ENCODE measurements at places on chromosomes 12 and 14.

DNA sequence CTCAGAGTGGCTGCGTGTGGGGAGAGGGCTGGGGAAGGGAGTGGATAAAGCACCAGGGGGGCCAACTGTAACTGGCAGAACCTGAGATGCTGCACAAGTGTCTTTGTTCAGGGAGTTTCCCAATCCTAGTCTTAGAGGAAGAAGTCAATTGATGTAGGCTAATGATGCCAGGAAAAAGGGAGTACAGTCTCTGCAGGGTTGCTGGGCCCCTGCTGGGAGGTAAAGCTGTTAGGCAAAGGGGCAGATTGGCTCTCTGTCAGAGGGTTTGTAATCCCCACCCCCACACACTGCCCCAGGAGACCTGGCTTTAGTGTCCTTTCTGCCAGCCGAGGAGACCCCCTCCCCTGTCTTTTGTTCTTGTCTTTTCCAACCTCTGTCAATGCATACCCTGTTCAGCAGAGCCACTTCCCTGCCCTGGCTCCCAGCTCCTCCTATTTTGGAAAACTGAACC lies 178.4 kb downstream of the KCNA5 start:
- DNase-seq = no peak

DNA sequence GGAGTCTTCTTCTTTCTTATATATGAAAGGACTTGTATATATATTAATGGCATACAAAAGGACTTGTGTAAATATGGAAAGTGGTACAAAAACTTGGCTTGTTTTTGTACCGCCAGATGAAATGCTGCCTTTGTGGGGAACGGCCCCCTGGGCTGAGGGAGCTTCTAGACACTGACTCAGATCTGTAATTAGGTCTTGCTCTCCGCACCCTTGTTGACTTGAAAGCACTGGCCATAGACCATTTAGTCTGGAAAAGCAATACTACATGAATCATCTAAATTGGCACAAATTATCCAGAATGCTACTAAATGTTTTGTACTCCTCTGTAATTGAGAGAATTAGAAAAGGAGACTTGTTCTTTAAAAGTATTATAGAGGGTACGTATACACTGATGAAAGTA lies 399.9 kb upstream of the RGS6 start:
- DNase-seq = no peak

DNA sequence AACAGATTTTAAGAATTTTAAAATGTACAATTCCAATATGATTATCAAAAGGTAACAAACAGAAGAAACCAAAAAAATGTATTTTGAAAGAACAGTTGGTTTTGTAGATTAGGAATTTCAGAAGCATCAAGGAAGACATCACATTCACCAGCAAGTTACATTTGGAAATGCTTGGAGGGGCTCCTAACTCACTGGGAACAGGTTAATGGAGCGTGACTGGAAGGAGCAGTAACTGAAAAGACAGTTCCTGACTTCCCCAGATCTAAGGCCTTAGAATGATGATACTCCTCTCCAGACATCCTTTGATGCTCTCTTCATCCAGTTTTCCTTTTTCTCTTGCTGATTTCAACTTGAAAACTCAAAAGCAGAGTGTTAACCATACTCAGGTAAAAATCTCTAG lies 220.0 kb upstream of the EGLN3 start:
- DNase-seq = no peak

GRCh38 chr12:62861586-62861985 lies 73.4 kb downstream of the PPM1H start:
- DNase-seq = no peak

DNA sequence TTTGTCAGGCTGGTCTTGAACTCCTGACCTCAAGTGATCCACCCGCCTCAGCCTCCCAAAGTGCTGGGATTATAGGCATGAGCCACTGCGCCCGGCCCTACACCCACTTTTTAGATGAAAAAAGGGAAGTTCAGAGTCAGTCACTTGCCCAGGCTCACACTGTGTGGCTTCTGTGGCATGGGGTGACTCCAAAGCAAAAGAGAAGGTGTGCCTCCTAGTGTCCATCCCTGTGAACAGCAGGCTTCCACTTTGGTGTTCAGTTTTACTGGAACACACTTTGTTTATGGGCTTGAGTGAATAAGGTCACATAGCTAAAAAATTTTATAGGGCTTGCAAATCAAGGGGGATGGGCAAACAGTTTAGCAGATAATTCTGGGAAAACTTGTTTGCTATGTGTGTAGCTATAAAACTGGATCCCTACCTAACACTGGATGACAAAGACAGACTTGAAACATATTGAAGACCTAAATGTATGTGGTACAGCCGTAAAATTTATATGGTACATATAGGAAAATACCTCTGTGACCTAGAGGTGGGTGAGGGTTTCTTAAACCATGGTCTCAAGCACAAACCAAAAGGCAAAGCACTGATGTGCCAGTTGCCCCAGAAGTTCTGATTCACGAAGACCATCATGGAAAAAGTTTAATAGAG lies 54.9 kb downstream of the EID3 start:
- DNase-seq = peak; percentile 27

- no peak for DNase-seq
These were observed 397.5 kb upstream of the PDE3A start for GRCh38 chr12:19970821-19971220.

GRCh38 chr12:109652233-109652976 lies 61.2 kb upstream of the FAM222A start:
- DNase-seq = no peak

GRCh38 chr14:106694638-106695393 lies 1168.4 kb downstream of the TMEM121 start:
- no peak for DNase-seq

DNA sequence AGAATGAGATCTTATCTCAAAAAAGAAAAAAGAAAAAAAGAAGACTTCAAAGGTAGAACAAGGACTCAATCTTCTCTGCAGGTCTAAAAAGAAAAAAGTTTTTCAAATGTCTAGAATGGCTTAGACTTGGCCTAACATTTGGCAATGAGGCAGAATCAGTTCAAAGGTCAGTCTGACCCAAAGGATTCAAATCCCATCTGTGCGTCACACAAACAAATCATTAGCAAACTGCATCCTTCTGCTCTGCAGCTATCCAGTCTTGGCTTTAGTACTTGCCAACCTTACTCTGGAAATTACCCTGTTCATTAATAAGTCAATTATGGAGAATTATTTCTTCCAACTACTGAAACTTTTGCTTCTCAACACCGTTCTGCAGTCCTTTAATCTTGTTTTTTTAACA lies 3.1 kb downstream of the YAF2 start:
- no peak for DNase-seq

- peak; percentile 75 for DNase-seq
These were observed 29.0 kb downstream of the LGMN start for GRCh38 chr14:92719421-92719820.

DNA sequence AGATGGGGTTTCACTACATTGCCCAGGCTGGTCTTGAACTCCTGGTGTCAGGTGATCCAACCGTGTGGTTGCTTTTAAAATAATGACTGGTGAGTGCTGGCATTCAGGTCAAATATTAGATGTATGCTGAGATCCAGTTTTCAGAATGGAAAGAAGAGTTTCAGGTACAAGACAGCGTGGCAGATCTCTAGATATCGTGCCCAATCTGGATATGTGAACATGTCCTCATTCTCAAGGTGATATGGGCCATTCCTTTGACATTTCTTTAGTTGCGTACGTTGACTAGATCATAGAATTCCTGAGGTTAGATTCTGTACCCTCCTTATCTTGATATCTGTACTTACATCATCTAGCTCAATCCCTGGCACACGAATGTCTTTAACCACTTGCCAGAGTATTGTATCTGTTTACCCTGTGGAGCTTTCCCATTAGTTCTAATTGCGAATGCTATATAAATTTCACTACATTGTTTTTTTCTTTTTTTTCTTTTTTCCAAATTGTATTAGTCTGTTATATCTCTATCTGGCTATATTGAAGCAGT lies 80.2 kb downstream of the ANO6 start:
- no peak for DNase-seq

Data from muscle of arm (tissue), 14 donors.